Activated T-cell treated with anti-CD3 and anti-CD28 coated beads, Interleukin-2, amount 50 U/mL, for 72 hours (primary cell): ENCODE measurements at places on chromosomes 2 and 18. TPM values are rescaled to one million over a fixed set of nuclear protein-coding genes. Genes with fewer than 3 reads are reported as not detected.

HRH4 gene
- 0.10 TPM for total RNA-seq

DNA sequence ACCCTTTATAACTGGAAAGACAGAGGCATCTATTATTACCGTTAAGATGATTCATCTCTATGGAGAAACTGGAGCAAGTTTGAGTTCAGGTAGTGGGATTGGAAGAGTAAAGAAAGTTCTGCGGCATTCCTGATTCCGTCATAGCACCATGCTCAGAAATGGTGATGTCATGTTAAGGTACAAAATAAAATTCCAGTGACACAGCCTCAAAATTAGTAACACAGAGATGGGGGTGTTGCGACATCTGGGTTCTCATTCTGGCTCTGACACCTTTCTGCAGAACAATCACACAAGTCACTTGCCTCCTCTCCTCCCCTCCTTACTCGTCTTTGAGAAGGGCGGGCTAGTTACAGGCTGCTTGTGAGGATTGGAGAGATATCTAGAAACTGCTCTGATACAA, 105.7 kb downstream of the DPP10 start:
- no peak overlapping the region for H3K4me3 ChIP-seq
- H3K27ac ChIP-seq, result no peak overlapping the region
- H3K36me3 ChIP-seq, result no peaks in the 10 kb centered on the region
- DNase-seq, result no peak
- H3K4me1 ChIP-seq, result no peaks in the 10 kb centered on the region
- H3K27me3 ChIP-seq, result peaks cover 25% of the 10 kb centered on the region

TXNDC2 gene
- not detected for total RNA-seq

DNA sequence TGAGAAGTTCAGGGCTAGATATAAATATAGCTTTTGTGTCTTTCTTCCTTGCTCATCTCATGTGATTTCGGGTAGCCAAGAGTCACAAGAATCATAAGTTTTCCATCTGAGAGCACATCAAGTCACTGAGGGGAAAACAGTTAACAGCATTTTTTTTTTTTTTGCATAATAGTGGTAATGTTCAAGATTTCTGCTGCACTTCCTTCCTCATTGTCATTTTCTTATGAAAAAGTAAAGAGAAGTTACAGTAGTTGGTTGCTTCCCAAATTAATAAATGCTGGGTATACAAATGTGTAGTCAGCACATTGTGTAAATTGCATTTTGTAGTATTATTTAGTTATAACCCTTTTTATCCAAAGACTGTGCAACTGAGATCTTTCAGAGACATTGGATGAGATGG, 93.6 kb downstream of the ZEB2 start:
- H3K27me3 ChIP-seq, result peaks cover 7% of the 10 kb centered on the region
- no peak overlapping the region for H3K4me3 ChIP-seq
- no peak overlapping the region for H3K27ac ChIP-seq
- H3K4me1 ChIP-seq, result peaks cover 28% of the 10 kb centered on the region

GRCh38 chr2:157444641-157445040, 752 bp upstream of the CYTIP start:
- peak overlapping the region; percentile 98 for H3K27ac ChIP-seq
- peak overlapping the region; percentile 91 for H3K4me3 ChIP-seq
- DNase-seq, result peak; percentile 58
- H3K36me3 ChIP-seq, result peaks cover 39% of the 10 kb centered on the region
- H3K4me1 ChIP-seq, result peaks cover 41% of the 10 kb centered on the region

DNA sequence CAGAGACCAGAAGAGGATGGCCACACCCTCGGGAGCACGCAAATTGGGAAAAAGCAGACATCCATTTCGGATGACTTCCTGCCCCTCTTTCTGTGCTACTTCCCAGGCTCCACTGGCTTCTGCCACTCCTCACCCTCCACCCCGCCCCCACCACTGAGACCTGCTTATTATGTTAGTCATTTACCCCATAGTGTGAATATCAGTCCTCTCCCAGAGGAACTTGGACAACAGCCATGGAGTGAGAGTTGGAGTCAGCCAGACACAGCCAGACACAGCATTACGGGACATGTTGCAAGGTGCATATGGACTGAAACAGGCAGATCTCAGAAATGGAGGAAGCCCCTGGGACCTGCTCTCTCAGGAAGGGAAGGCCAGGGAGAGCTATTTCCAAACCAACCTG, 51.8 kb downstream of the CTIF start:
- H3K36me3 ChIP-seq, result no peaks in the 10 kb centered on the region
- no peaks in the 10 kb centered on the region for H3K27me3 ChIP-seq
- no peak overlapping the region for H3K27ac ChIP-seq
- no peak for DNase-seq
- H3K4me1 ChIP-seq, result no peaks in the 10 kb centered on the region

GRCh38 chr2:21836719-21837118, 713.0 kb downstream of the TDRD15 start:
- H3K27ac ChIP-seq, result no peak overlapping the region
- no peaks in the 10 kb centered on the region for H3K36me3 ChIP-seq
- no peaks in the 10 kb centered on the region for H3K4me1 ChIP-seq
- DNase-seq, result no peak

- no peaks in the 10 kb centered on the region for H3K36me3 ChIP-seq
- H3K4me1 ChIP-seq, result no peaks in the 10 kb centered on the region
- DNase-seq, result no peak
- no peak overlapping the region for H3K27ac ChIP-seq
- H3K4me3 ChIP-seq, result no peak overlapping the region
- no peaks in the 10 kb centered on the region for H3K27me3 ChIP-seq
These were observed 223.1 kb upstream of the FBXO11 start for GRCh38 chr2:48129293-48129950.

PLA2R1 gene
- not detected for total RNA-seq

- no peak overlapping the region for H3K4me3 ChIP-seq
- no peak overlapping the region for H3K27ac ChIP-seq
- H3K36me3 ChIP-seq, result no peaks in the 10 kb centered on the region
- no peaks in the 10 kb centered on the region for H3K4me1 ChIP-seq
These were observed 250.9 kb downstream of the BCL11A start for GRCh38 chr2:60302377-60303126.

TMEM169 gene
- 1.6 TPM for total RNA-seq

DNA sequence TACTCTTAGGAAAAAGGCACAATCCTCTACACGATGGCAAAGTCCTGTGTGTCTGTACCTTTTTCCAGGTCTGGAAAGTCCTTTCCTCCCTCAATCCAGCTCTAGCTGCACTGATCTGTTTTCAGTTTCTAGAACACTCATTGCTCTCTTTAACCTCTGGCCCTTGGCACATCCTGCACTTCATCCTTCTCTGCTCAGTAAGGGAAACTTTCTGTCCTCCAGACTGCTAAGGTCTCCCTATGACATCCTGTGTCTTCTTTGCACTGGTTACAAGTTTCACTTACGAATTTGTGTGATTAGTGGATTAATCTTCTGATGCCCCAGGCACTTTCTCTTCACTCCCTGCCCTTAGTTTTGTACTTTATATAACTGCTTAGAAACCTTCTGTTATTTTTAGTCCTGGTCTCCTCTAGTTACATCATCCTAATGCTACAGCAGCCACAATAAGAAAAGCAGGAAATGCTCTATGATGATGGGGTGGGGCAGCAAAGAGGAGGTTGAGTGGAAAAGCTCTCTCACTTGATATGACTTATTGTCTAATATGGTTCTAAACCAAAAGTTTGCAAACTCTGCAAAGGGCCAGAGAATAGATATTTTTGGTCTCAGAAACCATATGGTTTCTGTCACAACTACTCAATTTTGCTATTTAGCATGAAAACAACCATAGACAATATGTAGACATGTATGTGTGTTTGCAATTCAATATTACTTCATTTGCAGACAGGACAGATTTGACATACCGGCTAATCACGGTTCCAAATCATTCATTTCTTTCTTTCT, 568.2 kb downstream of the THSD7B start:
- H3K27me3 ChIP-seq, result no peaks in the 10 kb centered on the region
- no peak overlapping the region for H3K4me3 ChIP-seq
- DNase-seq, result no peak
- H3K27ac ChIP-seq, result no peak overlapping the region

GRCh38 chr2:158560259-158560658, 103.5 kb downstream of the PKP4 start:
- H3K4me1 ChIP-seq, result no peaks in the 10 kb centered on the region
- H3K36me3 ChIP-seq, result no peaks in the 10 kb centered on the region
- no peak for DNase-seq
- no peaks in the 10 kb centered on the region for H3K27me3 ChIP-seq
- H3K27ac ChIP-seq, result no peak overlapping the region
- H3K4me3 ChIP-seq, result no peak overlapping the region

FOXD4L1 gene
- 0.12 TPM for total RNA-seq

TTR gene
- not detected for total RNA-seq

GRCh38 chr2:96584017-96584416, 47.5 kb downstream of the ARID5A start:
- DNase-seq, result no peak
- peaks cover 11% of the 10 kb centered on the region for H3K4me1 ChIP-seq
- H3K27me3 ChIP-seq, result no peaks in the 10 kb centered on the region
- H3K27ac ChIP-seq, result no peak overlapping the region
- no peak overlapping the region for H3K4me3 ChIP-seq
- H3K36me3 ChIP-seq, result peaks cover 8% of the 10 kb centered on the region

- H3K36me3 ChIP-seq, result peaks cover 24% of the 10 kb centered on the region
- no peak overlapping the region for H3K4me3 ChIP-seq
- DNase-seq, result no peak
- H3K4me1 ChIP-seq, result no peaks in the 10 kb centered on the region
- no peaks in the 10 kb centered on the region for H3K27me3 ChIP-seq
These were observed 24.0 kb downstream of the CMPK2 start for GRCh38 chr2:6841537-6842287.

GRCh38 chr18:2568129-2568528, 3.2 kb downstream of the METTL4 start:
- peaks cover 56% of the 10 kb centered on the region for H3K4me1 ChIP-seq
- no peak for DNase-seq
- no peaks in the 10 kb centered on the region for H3K27me3 ChIP-seq
- peaks cover 19% of the 10 kb centered on the region for H3K36me3 ChIP-seq

GRCh38 chr18:35123811-35124210, 82.6 kb downstream of the MAPRE2 start:
- no peak for DNase-seq
- H3K27ac ChIP-seq, result peak overlapping the region; percentile 68
- H3K27me3 ChIP-seq, result no peaks in the 10 kb centered on the region
- no peak overlapping the region for H3K4me3 ChIP-seq
- H3K36me3 ChIP-seq, result peaks cover 17% of the 10 kb centered on the region
- peaks cover 32% of the 10 kb centered on the region for H3K4me1 ChIP-seq

DNA sequence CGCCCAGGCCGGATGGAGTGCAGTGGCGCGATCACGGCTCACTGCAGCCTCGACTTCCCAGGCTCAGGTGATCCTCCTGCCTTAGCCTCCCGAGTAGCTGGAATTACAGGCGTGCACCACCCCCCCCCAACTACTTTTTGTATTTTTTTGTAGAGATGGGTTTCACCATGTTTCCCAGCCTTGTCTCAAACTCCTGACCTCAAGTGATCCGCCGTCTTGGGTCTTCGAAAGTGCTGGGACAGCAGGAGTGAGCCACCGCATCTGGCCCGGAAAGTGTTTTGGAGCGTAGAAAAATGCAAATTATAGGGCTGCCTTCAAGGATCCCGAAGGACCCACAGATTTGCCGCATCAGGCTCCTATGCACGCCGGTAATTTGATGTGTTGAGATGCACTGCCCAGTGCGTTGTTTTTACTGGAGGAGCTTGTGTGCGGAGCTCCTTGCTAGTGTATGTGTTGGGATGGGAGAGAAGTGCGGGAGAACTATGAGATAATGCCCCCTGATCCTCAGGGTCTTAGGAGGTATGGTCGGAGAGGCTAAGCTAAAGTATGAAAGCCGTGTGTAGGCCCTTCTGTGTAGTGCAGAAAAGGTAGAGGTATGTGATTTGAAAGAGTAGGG, 1.2 kb upstream of the CLASP1 start:
- peaks cover 65% of the 10 kb centered on the region for H3K4me1 ChIP-seq
- peak overlapping the region; percentile 100 for H3K27ac ChIP-seq
- DNase-seq, result peak; percentile 6
- peaks cover 14% of the 10 kb centered on the region for H3K36me3 ChIP-seq

MROH2A gene
- total RNA-seq, result not detected

VAMP5 gene
- 73.3 TPM for total RNA-seq

DNA sequence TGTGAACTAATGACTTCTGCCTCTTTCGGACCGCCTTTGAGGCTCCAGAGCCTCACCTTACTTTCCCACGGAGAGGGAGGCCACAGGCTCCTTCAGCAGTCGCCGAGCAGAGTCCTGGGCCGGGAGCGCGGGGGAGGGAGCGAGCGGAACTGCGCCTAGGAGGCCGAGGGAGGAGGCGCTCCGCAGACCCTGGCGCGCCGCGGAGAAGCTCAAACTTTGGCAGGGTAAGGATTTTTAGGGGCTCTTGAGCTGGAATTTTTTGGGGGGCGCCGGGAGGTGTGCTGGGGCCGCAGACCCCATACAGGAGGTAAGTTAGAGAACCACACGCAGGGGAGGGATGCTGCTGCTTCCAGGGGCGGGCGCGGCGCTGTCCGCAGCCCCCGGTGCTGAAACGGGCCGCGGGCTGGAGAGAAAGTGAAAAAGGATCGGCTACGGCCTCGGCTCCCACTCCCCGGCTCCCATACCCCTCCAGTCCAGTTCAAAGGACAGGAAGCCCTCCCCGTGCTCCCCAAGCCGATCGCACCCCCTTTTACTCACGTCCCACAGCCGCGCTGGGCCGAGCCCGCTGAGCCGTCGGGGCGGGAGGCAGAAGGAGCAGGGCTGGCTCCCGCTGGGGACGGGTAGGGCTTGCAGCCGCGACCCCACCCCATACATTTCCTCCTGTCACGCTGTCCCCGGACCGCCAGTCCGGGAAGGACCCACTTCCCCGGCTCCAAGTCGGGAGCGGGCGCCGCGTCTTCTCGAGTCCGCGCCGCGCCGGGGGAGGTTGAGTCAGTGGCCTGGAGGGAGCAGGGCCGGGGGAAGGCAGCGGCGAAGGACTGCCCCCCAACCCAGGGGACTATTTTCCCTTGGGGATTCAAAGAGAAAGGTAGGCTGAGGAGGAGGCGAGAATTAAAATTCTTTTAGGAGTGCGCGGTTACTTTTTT, at the start of gene CNGA3:
Gene CNGA3, plus strand, starts transcription at position 146 of the 926 bp plus-strand sequence. CDS start 23,520 bp downstream, outside the sequence.
- peaks cover 7% of the 10 kb centered on the region for H3K4me1 ChIP-seq
- H3K4me3 ChIP-seq, result peak within 1 kb of the TSS; percentile 71
- no peak within 1 kb of the TSS for H3K27ac ChIP-seq
- peak; percentile 24 for DNase-seq

ST6GAL2 gene
- total RNA-seq, result not detected

- H3K36me3 ChIP-seq, result no peaks in the 10 kb centered on the region
- no peak overlapping the region for H3K4me3 ChIP-seq
- H3K27ac ChIP-seq, result no peak overlapping the region
- H3K27me3 ChIP-seq, result no peaks in the 10 kb centered on the region
These were observed 1.3 kb downstream of the NGEF start for GRCh38 chr2:233011702-233012131.

XRCC5 gene
- 324 TPM for total RNA-seq

DNA sequence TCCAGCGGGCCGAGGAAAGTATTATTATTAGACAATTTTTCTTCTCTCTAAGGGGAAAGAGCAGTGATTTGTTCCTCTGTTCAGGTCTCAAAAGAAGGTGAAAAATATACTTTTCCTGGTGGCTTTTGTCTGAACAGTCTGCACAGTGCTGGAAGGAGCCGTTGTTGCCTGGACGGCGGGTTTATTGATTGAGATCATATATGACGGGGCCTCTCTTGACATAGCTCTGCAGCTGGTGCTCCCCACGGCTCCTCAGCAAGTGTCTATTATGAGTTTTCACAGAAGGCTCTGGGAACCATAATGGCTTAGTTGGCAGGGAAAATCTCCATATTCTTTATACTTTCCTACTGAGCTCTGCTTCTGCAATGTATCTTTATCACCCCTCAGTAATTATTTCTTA, 42.9 kb downstream of the FSHR start:
- H3K36me3 ChIP-seq, result no peaks in the 10 kb centered on the region
- H3K4me3 ChIP-seq, result no peak overlapping the region
- H3K27me3 ChIP-seq, result no peaks in the 10 kb centered on the region
- H3K27ac ChIP-seq, result no peak overlapping the region
